Stimulated activated CD8-positive, alpha-beta memory T cell treated with anti-CD3 and anti-CD28 coated beads, Interleukin-15, amount 100 ng/mL, for 4 hours (primary cell): ENCODE measurements at places on chromosomes 12 and 14.

GRCh38 chr12:87140262-87140661, 884.1 kb upstream of the MGAT4C start:
- DNase-seq: no peak

DNA sequence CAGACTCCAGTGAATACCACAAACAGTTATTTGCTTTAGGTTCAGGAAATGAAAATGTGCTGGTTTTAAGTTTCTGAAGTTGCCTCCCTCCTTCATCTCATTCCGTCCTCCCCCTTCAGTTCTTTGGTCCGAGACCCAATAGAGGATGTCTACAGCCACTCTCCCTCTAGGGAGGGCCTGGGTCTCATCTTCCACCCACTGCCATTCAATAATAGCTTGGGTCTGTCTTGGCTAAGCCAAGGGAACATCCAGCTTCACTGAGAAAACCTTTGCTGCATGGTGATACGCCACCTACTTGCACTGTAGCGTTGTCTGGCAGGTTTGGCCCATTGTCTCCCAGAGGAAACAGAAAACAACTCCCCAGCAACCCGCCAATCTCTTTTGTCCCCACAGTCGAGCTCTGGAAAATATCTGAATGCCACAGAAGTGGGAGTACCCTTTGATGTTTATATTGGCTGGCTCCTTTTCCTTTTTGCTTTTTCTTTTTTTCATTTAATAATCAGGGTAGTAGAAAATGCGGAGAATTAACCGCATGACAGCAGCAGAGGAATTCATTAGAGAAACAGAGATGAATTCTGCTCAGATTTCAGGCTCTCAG, 380.1 kb downstream of the RAD51B start:
- DNase-seq: no peak

DNA sequence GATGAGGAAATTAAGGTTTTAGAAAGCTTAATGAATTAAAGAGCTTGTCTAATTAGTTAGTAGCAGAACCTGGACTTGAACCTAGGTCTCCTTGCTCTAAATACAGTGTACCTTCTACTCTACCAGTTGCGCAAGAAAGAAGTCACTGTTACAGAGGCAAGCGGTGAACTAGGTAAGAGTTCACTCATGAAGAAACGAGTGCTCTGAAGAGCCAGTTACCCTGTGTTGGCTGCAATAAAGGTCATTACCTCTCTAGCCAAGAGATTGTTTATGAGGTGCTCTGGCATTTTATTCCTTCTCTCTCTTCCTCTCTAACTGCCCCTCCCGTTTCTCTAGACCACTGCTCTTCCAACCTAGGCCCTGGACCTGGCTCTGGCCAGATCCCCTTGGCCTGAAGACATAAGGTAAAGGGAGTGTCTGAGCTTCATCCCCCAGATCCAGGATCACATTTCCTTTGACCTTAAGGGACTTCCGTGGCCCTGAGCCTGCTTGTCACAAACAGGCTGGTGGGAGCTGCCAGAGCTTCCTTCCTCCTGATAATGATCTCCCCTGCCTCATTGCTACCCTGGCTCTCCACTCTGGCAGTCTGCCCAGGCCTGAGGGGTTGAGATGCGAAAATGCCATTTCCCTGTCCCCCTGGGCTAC, 1.9 kb downstream of the RNASE7 start:
- no peak for DNase-seq

DNA sequence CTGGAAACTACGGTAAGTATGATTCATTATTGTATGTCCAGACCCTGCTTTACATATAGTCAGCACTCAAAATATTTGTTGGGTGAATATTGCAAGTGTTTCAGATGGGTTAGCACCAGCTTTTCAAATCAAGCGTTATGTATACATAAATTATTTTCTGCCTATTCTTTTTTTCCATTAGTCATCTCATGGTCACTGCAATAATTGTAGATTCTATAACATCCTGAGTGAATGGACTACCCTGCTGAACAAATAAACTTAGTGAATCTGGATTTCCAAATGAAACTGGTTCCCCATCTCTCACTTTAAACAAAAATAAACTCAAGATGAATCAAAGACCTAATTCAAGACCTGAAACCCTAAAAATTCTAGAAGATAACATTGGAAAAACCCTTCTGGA, 152.3 kb downstream of the DIO2 start:
- no peak for DNase-seq

DNA sequence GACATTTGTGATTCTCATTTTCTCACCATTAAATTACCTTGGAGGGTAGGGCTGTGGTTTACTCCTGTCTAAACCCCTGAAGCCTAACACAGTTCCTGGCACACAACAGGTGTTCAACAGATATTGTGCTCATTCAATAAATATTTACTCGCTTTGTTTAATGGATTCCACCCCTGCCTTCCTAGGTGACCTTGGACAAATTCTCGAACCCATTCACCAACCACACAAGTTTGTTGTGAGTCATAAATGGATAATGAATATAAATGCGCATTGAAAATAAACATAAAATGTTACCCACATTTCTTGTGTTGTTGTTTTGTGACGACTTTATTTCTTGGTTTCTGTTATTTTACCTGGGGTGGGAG, 362 bp upstream of the TSFM start:
- no peak for DNase-seq

GRCh38 chr12:68011882-68012207, 22.6 kb downstream of the IFNG-AS1 start:
- no peak for DNase-seq

DNA sequence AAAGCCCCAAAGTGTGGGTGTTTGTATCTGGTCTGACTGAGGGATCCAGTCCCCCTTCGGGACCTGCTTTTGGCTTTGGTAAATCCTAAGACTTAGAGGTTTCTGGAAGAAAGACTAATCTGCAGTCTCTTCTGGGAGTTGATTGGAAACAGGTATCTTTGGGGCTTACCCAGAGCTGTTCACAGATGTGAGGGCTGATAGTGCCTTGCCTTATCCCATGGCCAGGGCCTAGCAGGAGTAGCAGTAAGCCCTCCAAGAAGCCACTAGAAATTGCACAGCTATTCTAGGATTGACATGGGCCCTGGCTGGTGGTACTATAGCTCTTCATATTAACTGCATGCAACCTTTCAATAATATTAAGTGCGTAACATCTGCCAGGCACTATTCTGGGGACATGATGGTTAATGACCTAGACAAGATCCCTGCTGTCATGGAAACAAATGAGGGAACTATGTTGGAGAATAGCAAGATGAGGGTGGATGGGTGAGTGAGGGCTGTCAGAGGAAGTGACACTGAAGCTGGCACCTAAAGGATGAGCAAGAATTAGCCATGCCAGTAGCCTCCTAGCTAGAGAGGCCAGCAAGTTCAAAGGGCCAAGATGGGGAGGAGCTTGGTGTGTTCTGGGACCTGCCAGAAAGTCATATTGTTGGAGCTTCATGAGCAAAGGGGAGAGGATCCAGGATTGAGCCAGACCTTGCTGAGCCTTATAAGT, 71.7 kb downstream of the CRADD start:
- no peak for DNase-seq
